ENCODE measurements at places on chromosomes 7 and 10. TPM values are rescaled to one million over a fixed set of nuclear protein-coding genes. Genes with fewer than 3 reads are reported as not detected.

DNA sequence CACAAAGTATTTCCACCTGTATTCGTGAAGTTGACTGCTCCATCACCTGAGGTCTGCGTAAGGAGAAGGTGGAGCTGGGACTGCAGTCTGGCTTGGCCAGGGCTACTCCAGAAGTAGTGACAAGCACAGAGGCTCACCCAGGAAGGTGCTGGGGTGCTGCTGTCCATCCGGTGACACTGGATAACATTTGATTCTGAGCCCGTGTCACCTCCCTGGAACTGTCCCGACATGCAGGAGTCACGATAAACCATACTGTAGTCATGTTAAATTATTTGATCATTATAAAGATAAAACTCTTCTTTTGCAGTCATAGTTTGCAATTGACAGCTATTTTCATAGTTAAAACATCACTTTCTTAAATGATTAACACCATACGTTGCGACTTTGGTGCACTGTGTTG, 28.7 kb upstream of the GALNTL5 start:
- H3K4me1 ChIP-seq, result peaks cover 12% of the 10 kb centered on the region
- no peak for DNase-seq
- H3K4me3 ChIP-seq, result no peak overlapping the region
- no peaks in the 10 kb centered on the region for H3K27me3 ChIP-seq

DNA sequence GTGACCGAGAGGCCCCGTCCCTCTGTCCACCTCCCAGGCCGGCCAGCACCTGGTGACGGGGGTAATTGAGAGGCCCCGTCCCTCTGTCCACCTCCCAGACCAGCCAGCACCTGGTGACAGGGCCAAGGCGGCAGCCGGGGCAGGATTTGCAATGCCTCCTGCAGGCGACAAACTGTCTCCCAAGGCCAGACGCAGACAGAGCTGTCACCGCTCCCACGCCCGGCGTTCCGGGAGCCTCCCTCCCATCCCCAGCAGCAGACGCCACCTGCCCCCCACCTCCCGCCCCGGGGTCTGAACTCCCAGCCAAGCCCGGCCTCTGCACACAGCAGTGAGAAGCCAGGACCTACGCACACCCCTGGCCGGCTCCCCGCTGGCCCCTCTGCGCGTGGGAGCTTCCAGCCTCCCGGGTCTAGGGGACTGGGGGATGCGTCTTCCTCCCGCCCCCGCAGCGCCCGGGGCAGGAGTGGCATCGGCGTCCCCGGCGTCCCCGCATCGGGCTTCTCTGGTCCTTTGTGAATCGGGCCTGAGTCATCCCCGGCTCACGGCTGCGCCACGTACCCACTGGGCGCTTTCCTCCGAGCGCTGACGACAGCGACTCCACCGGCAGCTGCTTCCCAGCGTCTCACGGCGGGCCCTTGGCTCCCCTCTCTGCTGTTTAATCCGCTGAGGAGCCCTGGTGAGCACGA, 95.1 kb upstream of the DIP2C start:
- H3K4me1 ChIP-seq, result peaks cover 4% of the 10 kb centered on the region
- H3K4me3 ChIP-seq, result no peak overlapping the region
- peaks cover 14% of the 10 kb centered on the region for H3K27me3 ChIP-seq
- no peaks in the 10 kb centered on the region for H3K36me3 ChIP-seq
- no peak overlapping the region for H3K27ac ChIP-seq

The KCNIP2 gene
- 2.7 TPM for total RNA-seq

DNA sequence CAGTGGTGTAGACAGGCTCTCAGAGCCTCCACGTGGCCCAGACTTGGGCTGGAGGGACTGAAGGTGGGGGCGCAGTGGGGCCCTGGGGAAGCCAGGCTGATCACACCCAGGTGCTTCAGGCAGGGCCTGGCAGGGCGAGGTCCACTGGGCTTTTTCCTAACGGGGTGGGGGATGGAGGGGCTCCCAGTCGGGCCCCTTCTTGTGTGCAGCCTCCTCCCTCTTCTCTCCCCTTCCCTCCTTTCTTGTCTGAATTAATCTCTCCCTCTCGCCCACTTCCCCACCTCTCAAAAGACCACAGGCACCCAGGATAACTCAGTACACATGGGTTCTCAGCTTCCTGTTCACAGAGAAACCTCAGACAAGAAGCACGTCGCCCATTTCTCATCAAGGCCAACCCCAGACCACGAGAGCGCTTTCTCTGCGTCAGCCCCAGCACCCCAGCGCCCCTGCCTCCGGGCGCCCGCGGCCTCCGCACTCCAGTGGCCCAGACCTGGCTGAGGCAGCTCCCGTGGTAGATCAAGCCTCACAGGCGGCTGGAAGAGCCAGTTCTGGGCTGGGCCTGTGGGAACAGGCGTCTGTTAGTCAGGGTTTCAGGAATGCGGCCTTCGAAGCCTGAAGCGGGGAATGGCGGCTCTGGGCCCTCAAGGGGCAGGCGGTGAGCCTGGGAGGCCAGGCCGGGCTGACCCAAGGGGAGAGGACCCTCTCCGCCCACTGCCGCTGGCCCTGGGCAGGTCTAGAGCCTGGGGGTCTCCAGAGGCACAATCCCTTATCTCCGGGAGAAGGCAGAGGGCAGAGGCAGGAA, 50.6 kb downstream of the PWWP2B start:
- peaks cover 37% of the 10 kb centered on the region for H3K4me1 ChIP-seq
- peak overlapping the region; percentile 78 for H3K4me3 ChIP-seq
- no peaks in the 10 kb centered on the region for H3K27me3 ChIP-seq
- DNase-seq, result peak; percentile 91

The AGMO gene
- total RNA-seq, result not detected

DNA sequence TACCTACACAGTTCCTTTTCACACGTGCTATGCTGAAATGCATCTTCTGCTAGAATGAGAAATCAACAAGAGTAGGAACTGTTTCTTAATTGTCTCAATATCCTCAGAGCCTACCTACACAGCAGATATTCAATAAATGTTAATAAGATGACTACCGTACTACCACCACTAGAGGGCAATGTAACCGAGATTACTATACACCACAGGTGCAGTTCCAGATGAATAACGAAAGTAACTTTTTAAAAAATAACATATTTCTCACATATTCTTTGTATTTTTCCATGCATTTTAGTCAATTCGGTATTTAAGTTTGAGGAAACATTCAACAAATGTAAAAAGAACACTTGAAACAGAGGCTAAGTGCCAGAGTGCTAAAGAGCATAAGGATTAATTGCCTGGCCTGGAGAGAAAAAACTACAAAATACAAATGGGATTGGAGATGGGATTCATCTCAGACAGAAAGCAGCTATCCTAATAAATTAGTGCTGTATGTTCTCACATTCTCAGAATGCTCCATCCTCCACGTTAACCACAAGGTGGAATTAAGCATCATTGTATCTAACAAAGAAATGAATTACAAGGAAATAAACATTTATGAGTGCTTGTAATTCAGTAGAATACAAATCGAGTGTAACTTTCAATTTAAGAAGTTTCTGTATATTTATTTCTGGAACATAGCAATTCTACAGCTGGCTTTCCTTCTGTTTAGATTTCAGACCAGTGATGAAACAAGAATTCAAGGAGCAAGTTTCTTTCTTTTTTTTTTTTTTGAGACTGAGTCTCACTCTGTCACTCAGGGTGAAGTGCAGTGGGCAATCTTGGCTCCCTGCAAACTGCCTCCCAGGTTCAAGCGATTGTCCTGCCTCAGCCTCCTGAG, 20.3 kb upstream of the HECTD2 start:
- no peaks in the 10 kb centered on the region for H3K36me3 ChIP-seq
- H3K4me3 ChIP-seq, result no peak overlapping the region
- H3K4me1 ChIP-seq, result peaks cover 6% of the 10 kb centered on the region
- DNase-seq, result no peak
- peaks cover 18% of the 10 kb centered on the region for H3K27me3 ChIP-seq
